ENCODE measurements at places on chromosomes 11 and 22.

DNA sequence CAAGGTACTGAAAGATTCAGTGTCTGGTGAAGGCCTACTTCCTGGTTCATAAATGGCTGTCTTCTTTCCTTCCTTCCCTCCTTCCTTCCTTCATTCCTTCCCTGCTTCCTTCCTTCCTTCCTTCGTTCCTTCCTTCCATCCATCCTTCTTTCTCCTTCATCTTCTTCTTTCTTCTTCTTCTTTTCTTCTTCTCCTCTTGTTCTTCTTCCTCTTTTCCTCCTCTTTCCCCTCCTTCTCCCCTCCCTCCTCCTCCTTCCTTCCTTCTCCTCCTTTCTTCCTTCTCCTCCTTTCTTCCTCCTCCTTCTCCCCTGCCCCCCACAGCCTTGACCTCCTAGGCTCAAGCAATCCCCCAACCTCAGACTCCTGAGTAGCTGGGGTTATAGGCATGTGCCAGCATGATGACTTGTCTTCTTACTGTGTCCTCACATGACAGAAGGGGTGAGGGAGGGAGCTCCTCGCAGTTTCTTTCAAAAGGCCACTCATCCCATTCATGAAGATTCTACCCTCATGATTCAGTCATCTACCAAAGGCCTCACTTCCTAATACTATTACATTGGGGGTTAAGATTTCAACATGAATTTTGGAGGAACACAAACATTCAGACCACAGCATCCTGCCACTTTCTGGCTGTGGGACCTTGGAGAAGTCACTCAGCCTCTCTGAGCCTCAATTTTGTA, 22.6 kb upstream of the CCDC134 start:
- no peak for ATAC-seq

GRCh38 chr22:41557401-41558240, 3.2 kb upstream of the CSDC2 start:
- ATAC-seq, result peak; percentile 25

DNA sequence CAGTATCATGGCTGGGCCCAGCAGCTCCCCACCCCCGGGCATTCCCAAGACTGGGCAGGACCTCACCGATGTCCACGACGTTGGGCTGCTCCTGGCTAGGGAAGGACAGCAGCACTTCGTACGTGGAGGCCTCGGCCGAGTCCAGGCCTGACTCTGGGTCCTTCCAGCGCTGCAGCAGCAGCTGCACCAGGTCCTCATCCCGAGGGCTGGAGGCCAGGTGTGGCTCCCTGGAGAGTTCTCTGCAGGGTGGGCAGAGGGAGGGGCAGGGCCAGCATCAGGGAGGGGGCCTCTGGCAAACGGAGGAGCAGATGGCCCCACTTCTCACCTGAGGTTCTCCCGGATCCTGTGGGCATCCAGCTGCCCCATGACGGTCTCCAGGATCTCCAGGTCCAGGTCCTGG, 341 bp downstream of the NAALADL1 start:
- ATAC-seq, result no peak

DNA sequence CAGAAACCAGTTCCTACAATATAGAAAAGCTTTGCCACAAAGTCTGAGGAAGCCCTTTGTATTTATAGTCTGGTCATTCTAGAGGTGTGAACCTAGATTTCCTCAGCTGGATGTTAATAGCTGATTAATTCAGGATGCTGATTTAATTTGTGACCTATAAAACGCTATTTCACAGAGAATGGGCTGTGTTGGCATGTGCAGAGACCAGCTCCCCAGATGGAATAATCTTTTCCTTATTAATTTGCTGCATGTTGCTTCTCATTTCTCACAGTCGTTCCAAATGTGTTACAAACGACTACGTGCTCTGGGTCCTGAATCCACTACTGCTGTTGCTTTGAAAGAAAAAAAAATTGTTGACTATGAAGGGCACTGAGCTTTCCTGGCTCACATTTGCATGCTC, 49.3 kb downstream of the BDNF start:
- ATAC-seq, result no peak

- peak; percentile 14 for ATAC-seq
Observed at GRCh38 chr11:1437500-1437899, 47.8 kb downstream of the BRSK2 start.

DNA sequence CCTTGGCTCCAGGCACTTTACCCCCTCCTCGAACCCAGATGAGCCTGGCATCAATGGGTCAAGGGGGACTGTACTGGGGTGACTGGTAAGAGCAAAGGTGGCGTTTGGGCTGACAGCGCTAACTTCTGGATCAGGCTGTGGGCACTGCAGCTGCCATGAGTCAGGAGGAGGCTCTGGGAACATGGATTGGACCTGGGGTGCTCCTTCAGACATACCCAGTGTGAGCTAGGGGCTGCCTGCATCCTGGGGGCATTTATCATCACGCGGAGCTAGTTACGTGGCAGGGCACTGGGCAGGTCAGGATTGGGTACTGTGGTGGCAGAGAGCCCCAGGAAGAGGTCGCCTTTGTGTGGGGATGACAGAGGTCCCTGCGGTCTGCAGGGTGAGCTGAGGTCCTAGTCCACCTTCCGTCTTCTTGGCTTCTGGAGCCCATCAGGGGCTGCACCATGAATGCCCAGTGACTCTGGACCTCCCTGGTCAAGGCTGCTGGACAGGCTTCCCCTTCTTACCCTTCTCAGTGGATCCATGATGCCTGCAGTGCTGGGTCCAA, 13.1 kb downstream of the GRIK4 start:
- ATAC-seq, result no peak

GRCh38 chr22:35911877-35912276, 116.7 kb downstream of the RBFOX2 start:
- no peak for ATAC-seq

DNA sequence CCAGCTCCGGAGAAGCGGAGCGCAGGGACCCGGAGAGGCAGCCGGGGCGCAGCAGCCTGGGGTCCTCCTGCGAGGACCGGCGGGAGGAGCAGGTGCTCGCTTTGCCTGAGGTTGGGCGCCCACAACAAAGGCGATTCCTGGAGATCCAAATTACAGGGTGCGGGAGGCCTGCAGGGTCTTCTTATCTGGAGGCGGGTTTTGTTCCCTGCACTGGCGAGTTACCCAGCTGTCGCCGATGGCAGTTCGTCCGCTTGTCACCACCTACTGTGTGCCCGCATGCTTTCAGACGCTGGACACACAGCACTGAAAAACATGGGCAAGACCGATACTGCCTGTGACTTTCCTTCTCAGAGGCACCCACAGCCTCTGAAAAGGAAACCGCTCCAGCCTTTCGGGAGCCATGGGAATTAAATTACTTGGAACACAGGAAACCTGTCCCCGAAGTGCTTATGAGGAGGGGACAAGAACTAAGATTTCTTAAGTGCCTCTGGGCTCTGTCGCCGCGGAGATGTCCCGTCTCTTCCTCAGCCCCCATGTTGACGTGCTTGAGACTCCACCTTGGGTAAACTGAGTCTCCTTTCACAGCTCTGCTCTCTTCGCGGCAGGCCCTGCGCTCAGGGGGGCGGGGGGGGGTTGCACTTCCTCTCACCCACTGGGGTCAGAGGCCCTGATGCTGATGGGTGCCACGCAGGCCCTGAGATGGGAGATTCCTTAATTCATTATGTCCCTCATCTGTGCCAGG, 1.3 kb upstream of the ZFTA start:
- no peak for ATAC-seq

DNA sequence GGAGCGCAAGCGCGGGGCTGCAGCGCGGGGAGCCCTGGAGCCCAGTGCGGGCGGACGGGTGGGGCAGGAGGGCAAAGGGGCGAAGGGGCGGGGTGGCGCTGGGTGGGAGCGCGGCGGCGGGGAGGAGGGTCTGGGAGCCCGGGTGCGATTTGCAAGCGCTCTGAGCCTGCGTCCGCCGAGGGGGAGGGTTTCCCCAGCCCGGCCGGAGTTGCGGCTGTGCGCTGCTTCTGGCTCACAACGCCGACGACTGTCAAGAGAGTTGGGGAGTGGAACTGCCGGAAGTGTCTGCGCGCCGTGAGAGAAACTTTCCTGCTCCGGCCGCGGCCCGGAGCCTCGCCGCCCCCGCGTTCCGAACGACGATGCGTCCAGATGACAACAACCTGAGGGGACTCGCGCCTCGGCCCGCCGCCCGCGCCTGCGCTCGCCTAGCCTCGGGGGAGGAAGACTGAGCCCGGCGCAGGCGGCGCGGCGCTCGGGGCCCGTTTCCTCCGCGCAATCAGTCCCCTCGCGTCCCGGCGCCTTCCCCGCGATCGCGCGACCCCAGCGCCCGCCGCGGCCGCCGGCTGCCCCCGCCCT, at the start of gene ARHGAP42:
TSS of gene ARHGAP42 (plus strand) at position 235 of the 576 bp plus-strand sequence. CDS start 391 bp downstream, outside the sequence.
- peak; percentile 61 for ATAC-seq

- ATAC-seq, result no peak
Observed at GRCh38 chr11:1234771-1235305, 12.0 kb downstream of the MUC5B start.

GRCh38 chr22:45831394-45831793, 145.6 kb downstream of the WNT7B start:
- ATAC-seq, result no peak

DNA sequence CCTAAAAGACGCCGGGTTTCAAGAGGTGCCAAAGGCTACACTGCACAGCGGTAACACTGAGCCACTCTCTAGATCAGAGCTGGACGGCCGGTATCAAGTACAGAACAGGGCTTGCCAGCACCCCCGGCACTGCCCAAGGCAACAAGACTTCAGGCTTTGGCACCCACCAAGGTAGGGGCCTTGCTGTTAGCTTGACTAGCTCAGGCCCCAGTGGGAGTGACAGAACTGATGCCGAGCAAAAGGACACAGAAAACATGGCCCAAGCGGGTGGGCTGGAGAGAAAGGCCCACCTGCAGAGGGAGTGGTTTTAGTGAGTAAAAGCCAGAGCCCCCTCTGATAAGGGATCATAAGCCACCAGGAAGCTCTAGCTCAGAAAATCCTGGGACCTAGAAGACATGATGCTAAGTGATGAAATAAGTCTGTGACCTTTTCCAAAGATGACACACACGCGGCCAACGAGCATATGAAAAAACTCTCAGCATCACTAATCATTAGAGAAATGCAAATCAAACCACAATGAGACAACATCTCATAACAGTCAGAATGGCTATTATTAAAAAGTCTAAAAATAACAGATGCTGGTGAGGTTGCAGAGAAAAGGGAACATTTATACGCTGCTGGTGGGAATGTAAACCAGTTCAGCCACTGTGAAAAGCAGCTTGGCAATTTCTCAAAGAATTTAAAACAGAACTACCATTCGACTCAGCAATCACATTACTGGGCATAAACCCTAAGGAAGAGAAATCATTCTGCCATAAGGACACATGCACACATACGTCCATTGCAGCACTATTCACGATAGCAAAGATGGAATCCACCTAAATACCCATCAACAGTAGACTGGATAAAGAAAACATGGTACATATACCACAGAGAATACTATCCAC, 12.9 kb downstream of the EHD1 start:
- ATAC-seq, result no peak

DNA sequence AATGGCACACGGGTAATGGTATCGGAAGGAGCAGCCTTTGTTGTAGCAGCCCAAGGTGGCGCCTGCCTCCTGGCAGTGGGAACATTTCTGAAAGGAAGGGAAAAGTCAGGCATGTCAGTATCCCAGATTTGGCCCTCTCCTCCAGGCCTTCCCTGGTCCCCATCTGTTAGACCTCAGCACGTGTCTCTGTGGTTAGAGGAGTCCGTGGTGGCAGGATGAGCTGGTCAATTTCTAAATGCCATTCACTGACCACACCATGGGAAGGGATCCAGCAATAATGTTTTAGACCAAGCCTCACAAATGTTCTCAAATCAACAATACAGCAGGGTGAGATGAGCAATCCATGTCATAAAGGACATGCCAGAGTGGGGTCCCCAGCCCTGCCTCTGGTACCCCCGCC, 49.0 kb upstream of the CYP2D6 start:
- ATAC-seq, result no peak

All from esophagus mucosa (tissue), 1 donor.